ENCODE measurements at places on chromosomes 6 and 20.

- no peak for DNase-seq
These were observed 62.3 kb upstream of the TRAF3IP2 start for GRCh38 chr6:111667931-111668330.

- DNase-seq, result no peak
These were observed 35.3 kb downstream of the METTL24 start for GRCh38 chr6:110322874-110323242.

- no peak for DNase-seq
These were observed 383.0 kb upstream of the JARID2 start for GRCh38 chr6:14862845-14863244.

DNA sequence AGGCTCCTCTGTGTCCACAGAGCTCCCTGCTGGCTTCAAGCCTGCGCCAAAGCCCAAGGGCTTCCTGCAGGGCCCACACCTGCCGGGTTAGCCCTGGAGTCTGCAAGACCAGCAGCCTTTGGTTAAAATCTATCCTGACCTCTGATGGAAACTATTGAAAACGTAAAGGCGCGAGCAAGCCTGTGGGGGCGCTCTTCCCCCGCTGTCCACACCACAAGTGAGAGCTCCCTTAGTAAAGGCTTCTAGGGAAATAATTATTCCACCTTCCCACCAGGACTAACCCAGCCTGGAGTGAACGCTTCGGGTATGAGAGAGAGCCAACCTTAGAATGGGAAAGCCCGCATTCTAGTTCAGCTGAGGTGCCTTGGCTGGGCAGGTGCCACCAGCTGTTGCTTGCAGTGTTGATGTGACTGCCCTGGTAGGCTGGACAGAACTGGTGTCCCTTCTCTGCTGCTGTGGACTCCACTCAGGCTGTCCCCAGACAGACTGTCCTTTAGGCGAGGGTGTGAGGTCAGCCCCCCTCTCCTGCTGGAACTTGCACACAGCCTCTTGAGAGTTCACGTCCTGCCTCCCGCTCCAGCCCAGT is 68.7 kb downstream of the SYTL3 start:
- DNase-seq, result no peak

DNA sequence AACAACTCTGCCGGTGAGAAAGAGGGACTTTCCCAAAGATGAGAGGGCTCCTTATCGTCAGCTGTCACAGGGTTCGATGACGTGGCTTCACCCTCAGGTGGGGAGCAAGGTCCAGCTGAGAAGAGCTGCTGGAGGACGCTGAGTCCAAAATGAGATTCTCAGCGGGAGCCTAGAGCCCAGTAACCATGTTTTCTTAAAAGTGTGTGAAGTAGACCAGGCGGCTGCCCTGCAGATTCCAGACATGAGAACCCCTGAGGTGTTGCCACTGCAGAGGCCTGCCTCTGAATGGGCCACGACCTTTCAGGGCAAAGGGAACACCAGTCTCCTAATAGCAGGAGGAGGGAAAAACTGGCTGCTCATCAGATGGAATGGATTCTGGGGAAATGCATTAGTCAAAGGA is 375.1 kb downstream of the BTBD9 start:
- no peak for DNase-seq

DNA sequence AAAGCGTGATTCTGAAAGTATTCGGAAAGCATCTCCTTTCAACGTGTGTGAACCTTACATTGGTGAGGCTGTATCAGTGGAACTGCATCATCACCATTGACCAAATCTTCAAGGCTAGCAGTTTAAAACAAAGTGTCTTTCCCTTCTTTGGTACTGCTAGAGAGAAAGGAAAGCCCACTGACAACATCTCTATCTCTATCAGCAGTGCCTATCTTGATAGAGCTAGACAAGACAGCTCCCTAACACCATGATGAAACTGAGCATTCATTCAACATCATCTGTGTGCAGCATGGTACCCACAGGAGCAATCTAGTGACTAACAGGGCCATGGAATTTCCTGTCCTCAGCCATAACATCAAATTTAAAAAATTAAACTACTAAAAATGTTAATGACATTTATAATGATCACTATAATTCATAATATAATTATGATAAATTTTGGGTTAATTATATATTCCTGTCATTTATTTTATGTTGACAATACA is 31.5 kb upstream of the EDN1 start:
- no peak for DNase-seq

- DNase-seq, result no peak
These were observed 41.0 kb downstream of the TRAM2 start for GRCh38 chr6:52535711-52536423.

DNA sequence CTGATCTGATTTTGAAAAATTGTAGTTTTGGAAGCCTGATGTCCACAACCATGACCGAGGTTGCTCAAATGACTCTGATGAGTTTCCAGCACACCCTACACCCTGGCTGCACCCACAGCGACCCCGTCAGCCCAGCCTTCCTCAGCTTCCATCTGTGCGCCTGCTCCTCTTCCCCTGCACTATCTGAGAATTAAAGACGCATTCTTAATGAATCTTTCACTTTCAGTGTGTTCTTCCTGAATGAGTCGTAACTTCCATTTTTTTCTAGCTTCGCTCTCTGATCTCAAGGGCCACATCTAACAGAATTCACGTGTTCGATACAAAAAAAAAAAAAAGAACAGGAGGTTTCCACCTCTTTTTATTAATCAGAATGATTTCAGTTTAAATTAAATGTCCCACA is 21.3 kb upstream of the RREB1 start:
- DNase-seq, result no peak

- no peak for DNase-seq
These were observed 59.8 kb upstream of the NHSL1 start for GRCh38 chr6:138559143-138559542.

- DNase-seq, result peak; percentile 94
These were observed 208.8 kb downstream of the ARHGAP18 start for GRCh38 chr6:129500958-129501739.

- DNase-seq, result no peak
These were observed 21.9 kb downstream of the TBXT start for GRCh38 chr6:166145751-166146150.

- DNase-seq, result peak; percentile 44
These were observed 123.2 kb downstream of the TFAP2C start for GRCh38 chr20:56752274-56752673.

Data from adipocyte (in vitro differentiated cells).